CD4-positive, alpha-beta T cell treated with Interleukin-15 for 1 hour (primary cell): ENCODE measurements at places on chromosomes 2 and 18.

DNA sequence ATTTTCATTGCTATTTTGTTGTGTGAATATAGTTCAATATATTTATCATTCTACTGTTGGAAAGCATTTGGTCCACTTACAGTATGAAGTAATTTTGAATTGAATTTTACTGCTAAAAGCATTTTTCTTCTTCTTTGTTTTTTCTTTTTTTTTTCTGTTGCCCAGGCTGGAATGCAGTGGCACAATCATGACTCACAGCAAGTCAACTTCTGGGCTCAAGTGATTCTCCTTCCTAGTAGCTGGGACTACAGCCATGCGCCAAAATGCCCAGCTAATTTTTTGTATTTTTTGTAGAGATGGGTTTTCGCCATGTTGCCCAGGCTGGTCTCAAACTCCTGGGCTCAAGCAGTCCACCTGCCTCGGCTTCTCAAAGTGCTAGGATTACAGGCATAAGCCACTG is 2.4 kb upstream of the ETAA1 start:
- DNase-seq, result no peak

DNA sequence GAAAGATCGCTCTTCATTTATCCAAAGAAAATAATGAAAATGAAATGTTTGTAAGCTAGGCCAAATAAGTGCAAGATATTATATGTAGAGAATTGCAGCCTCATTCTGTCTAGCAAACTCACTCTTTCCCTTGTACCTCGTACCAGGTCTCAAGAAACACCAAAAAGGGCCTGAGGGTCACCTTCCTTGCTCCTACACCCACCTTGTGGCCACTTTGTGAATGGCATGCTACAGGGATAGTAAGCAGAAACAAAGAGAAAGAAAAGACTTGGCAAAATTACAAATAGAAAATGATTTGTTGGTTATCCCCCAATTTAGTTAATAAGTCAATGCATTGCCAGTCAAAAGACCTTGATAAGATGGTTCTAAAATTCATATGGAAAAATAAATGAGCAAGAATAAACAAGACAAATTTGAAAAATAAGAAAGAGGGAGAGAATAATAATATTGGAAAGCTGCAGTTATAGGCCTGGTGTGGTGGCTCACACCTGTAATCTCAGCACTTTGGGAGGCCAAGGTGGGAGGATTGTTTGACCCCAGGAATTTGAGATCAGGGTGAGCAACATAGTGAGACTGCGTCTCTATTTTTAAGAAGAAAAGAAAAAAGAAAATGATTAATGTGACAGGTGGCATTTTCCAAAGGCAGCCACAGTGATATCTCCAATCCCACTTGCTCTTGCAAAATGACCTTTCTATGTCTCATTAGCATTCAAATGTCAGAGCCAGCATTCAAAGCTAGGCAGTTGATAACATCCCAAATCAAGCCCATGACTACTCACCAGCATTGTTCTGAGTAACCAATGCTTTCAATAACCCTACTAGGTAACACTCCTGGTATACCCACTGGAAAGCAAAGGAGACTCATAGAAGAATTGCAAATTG is 38.8 kb upstream of the BMP10 start:
- DNase-seq, result peak; percentile 67

DNA sequence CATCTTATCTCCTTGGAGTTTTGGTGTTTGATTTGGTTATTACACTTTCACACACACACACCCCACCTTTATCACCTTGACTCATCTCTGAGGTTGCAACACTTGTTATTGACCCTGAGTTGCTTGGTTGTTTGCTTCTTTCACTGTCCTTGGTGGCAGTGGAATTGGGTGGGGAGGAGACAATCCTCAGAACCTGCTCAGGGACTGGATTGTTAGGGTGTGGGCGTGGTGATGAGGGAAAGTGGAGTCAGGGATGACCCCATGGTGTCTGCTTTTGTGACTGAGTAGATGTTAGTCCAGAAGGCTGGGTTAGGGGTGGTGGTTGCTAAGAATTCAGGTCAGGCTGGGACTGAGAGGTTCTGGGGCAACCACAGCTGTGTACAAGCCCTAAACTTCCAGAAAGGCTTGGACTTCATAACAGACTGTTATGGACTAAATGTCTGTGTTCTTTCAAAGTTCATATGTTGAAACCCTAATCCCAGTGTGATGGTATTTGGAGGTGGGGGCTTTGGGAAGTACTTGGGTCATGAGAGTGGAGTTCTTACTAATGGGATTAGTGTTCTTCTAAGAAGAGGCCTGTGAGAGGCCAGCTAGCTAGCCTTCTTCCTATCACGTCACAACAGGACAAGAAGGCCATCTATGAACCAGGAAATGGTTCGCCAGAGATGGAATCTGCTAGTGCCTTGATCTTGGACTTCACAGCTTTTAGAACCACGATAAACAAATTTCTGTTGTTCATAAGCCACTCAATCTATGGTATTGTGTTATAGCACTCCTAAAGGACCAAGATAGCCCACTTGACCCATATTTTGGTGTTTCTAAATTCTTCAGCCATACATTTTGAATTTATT is 3.4 kb upstream of the DIS3L2 start:
- no peak for DNase-seq

GRCh38 chr2:137231628-137232027 is 466.3 kb downstream of the THSD7B start:
- no peak for DNase-seq
